Right renal pelvis (tissue), 4 donors: ENCODE measurements at places on chromosomes 12 and 14. TPM values are rescaled to one million over a fixed set of nuclear protein-coding genes. Genes with fewer than 3 reads are reported as not detected.
A peak's percentile ranks its signal among the peaks of the same experiment; 100 is the strongest.

The BCL2L14 gene
- 0.97 TPM for polyA plus RNA-seq

The IL26 gene
- polyA plus RNA-seq, result not detected

The PTCSC3 gene
- 0.47 TPM for polyA plus RNA-seq

The FAM177A1 gene
- 54.5 TPM for polyA plus RNA-seq

The VWF gene
- polyA plus RNA-seq, result 14.3 TPM

The KRT6C gene
- not detected for polyA plus RNA-seq

The SPTLC2 gene
- 62.9 TPM for polyA plus RNA-seq

The RAD9B gene
- 1.2 TPM for polyA plus RNA-seq

The CCDC177 gene
- 0.13 TPM for polyA plus RNA-seq

The KLHL33 gene
- 0.30 TPM for polyA plus RNA-seq

The FOXG1 gene
- 0.04 TPM for polyA plus RNA-seq

GRCh38 chr14:75198291-75198933 is 22.0 kb upstream of the TMED10 start:
- peak; percentile 53 for DNase-seq

DNA sequence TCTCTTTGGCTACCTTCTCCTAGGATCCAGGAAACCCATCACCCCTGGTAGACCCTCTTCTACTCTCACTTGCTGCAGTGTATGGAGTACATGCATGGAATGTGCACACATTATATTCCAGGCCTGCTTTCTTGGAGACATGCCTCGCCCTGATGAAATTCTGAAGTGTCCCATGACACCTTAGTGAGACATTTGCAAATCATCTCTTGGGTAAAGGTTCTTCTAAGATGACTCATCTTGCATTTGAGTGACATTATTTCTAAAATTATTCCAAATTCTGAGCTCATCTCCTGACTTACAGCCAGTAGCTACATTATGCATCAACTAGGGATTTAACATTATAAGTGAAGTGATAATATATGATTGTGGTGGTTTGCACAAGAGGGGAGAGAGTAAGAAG is 49.8 kb downstream of the SDR9C7 start:
- no peak for DNase-seq

DNA sequence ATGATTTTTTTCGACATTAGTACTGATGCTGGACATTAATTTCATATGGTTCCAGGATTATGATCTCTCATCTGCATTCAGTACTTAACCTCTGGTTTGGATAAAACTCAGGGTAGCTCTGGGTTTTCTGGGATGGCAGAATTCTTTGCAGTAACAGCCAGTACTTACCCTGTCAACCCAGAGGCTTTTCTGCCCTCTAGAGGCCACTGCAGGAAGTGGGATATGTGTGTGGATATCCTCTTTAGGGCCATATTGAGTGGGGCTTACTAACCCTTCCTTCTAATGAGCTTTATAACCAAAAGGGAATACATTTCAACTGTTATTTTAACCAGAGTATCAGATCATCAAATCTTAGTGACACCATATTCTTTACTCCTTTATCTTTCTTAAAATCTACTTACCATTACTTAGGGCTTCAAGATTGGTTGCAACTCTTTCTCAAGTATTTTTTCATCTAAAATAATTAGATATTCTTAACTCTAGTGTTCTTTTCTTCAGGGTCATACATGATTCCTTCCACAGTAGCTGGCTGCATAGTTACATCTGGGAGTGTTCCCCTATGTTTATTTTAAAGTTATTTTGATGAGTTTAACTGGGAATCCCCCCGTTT is 488.0 kb upstream of the STXBP6 start:
- no peak for DNase-seq

- DNase-seq, result no peak
Measured at GRCh38 chr12:58804749-58805148, 115.6 kb downstream of the LRIG3 start.

GRCh38 chr12:57632073-57632957 is 686 bp downstream of the B4GALNT1 start:
- DNase-seq, result no peak

DNA sequence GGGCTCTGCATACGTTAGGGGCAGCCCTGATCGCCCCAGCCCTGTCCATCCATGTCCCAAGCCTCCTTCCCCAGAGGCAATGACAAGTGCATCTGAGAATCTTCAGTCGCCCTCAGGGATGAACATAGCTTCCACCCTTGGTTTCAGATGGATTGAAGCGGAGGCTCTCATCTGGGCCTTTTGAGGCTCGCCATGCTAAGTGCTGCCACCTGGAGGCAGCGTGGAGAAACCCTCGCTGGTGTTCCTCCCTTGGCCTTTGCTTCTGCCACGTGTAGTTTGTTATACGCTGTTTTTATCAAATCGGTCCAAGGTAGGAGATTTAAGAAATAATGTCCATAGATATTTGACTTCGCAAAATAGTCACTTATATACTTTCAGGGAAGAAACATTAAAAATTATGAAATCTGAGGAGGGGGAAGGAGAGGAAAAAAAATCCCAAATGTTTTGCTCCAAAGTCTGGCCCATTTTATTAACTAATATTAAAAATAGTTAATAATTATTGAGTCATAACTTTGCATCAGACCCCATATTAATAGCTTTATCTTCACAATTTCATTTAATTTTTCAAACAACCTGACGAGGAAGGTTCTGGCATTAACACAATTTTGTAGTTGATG is 28.8 kb upstream of the LRRC10 start:
- DNase-seq, result peak; percentile 46

DNA sequence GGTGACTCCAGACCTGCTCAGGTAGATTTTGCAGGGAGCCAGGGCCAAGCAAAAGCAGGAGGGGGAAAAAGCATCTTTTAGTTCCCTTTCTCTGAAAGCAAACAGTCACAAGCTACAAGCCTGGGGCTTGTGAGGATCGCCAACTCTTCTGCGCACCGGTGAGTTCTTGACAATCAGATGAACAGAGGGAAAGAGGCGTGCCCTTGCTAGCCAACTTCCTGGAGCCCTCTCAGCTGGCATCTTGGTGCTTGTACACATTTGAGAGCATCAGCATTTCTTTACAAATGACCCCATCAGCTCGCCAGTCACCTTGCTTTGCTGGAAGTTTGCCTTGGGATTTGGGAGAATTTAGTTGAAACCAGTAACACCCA is 55.5 kb downstream of the ZNF664 start:
- no peak for DNase-seq

GRCh38 chr12:109777544-109777943 is 55.7 kb downstream of the TRPV4 start:
- no peak for DNase-seq

DNA sequence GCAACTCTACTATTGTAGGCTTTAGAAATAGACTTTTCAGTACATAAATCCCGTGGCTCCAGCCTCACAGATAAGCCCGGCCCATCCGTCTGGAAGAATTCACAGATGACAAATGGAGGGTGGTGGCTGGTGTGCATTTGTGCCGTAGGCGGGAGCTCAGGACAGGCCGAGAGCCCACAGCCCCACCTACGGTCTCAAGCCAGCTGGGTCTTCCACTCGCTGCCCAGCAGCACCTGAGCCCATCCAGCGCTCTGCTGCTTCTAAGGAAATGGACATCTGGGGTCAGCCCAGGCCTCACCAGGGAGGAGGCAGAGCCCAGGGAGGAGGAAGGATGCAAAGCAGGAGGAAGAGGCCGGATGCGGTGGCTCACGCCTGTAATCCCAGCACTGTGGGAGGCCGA is 72.8 kb downstream of the KIF26A start:
- no peak for DNase-seq

DNA sequence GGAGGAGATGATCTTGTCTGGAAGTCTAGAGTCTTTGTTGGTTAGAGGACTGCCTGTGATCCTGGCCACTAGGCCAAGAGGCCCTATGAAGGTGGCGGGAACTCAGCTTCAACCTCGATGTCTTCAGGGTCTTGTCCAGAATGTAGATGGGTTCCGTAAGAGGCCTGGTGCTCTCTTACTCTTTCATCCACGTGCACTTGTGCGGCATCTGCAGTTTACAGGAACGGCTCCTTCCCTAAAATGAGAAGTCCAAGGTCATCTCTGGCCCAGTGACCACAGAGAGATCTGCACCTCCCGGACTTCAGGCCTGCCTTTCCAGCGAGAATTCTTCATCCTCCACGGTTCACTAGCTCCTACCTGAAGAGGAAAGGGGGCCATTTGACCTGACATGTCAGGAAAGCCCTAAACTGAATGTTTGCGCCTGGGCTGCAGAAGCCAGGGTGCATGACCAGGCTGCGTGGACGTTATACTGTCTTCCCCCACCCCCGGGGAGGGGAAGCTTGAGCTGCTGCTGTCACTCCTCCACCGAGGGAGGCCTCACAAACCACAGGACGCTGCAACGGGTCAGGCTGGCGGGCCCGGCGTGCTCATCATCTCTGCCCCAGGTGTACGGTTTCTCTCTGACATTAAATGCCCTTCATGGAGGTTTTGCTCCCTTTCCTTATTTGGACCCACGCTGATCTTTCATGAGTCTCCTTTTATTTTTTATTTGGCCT is 17.7 kb downstream of the WNT5B start:
- no peak for DNase-seq

GRCh38 chr12:49131051-49131893 is at the start of gene TUBA1B:
TSS of gene TUBA1B (minus strand) at chr12:49131395. CDS start at chr12:49131300, 95 bp downstream.
- peak; percentile 82 for DNase-seq

- no peak for DNase-seq
Measured at GRCh38 chr14:59309291-59309900, 120.9 kb downstream of the DAAM1 start.

GRCh38 chr14:69107407-69108003 is 45.4 kb downstream of the DCAF5 start:
- no peak for DNase-seq

DNA sequence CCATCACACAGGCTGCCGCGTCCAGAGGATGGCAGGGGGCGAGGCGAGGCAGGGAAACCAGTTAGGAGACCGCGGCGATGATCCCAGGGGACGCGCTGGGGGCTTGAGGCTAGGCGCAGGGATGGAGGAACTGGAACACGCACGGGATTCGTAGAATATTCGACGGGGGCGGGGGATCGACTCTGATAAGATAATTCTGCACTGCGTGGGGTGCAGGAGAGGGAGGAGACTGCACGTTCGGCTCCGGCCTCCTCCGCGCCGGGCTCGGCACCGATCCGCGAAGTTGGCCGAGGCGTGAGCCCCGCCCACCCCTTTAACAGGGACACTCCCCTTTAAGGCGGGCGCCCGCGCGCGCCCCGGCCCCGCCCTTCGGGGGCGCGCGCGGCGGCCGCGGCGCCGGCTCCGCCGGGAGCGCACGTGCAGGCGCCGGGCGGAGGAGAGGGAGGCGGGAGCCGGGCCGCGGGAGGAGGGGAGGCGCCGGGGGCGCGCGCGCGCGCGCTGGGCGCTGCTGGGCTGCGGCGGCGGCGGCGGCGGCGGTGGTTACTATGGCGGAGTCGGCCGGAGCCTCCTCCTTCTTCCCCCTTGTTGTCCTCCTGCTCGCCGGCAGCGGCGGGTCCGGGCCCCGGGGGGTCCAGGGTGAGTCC is at the start of gene ACVR1B:
TSS of gene ACVR1B (plus strand) at position 501 of the 644 bp plus-strand sequence. CDS start at position 546, 45 bp downstream.
- DNase-seq, result peak; percentile 78

- DNase-seq, result no peak
Measured at GRCh38 chr14:79730196-79730595, 481.1 kb downstream of the DIO2 start.

- no peak for DNase-seq
Measured at GRCh38 chr14:96281486-96281885, 25.5 kb downstream of the BDKRB1 start.

GRCh38 chr14:85701763-85702162 is 171.8 kb downstream of the FLRT2 start:
- DNase-seq, result no peak

- DNase-seq, result no peak
Measured at GRCh38 chr12:48972213-48972951, 847 bp upstream of the WNT10B start.

DNA sequence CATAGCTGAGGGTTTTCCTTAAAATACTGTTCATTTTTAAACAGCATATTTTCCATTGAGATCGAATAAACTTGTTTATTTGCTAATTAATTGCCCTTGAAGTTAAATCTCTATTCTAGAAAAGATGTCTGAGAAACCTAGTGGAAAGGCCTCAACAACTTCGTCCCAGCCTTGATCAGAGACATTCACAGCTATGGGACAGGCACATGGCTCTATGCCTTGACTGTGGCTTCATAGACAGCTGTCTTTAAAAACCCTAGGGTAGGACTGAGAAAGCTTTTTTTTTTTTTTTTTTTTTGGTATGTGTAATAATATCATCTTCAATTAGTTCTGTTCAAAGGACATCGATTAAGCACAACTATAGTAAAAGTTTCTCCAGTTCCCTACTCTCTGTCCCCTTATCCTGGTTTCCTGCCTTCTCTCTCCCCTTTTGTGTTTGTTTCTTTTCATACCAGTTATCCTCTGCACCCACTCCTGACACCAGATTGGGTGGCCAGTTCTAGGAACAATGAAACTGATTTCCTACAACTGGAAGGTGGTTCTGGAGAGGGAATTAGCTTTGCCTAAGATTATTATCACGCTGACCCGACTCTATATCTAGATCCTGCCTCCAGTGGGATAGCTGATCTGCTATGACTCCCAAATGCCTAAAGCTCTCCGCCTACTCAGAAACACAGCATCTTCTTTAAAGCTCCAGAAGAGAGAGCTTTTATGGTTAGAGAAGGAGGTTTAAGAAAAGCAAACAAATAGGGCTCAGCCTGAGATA is 20.3 kb downstream of the SOCS2 start:
- DNase-seq, result no peak
